T-helper 1 cell (primary cell): ENCODE measurements at places on chromosomes 2 and 18.

DNA sequence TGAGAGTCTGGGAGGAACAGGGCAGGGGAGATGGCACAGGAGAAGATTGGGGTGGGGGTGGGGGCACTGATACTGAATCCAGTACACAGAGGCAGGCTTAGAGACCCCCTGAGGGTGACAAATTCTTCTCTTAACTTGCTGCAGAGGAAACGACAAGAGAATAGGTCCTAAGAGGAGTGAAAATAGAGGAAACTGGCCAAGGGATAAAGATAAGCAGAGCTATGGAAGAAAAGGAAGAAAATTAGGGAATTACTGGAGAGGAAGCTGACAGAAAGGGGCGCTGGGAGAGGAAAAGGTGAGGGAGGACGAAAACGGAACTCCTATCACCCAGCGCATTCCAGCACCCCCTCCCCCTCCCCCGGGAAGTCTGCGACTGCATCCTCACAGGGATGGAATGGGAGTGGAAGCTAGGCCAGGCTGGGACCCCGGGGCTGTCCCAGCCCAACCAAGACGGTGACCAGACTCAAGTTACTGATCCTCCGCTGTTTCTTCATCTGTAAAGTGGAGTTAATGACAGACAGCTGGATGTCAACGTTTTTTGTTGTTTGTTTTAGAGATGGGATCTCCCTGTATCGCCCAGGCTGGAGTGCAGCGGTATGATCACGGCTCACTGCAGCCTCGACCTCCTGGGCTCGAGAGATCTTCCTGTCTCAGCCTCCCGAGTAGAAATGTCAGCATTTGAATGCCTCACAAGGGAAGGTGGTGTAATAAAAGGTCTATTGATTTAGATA lies 2.6 kb upstream of the EMX1 start:
- DNase-seq: no peak

DNA sequence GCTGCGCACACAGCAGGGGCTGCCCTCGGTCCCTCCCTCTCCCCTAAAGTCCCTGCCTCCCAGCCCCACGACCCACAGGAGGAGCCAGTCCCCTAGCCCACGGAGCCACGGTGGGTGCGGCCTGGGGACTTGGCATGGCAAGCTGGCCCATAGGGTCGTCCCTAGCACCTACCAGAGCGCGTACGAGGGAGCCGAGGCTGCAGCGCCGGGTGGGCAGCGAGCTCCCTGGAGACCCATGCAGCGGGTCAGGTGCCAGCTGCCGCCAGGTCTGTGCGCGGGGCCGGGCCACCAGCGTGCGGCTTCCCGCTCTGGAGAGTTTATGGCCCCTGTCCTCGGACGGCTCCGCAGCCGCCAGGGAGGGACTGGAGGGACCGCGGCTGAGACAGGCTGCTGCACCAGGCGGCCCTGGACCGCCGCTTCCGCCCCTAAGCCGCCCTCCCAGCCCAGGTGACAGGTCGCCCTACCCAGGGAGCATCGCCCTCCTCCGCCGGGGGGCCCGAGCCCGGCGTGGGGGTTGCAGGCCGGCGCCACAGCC lies 273.6 kb downstream of the CCDC74A start:
- no peak for DNase-seq

DNA sequence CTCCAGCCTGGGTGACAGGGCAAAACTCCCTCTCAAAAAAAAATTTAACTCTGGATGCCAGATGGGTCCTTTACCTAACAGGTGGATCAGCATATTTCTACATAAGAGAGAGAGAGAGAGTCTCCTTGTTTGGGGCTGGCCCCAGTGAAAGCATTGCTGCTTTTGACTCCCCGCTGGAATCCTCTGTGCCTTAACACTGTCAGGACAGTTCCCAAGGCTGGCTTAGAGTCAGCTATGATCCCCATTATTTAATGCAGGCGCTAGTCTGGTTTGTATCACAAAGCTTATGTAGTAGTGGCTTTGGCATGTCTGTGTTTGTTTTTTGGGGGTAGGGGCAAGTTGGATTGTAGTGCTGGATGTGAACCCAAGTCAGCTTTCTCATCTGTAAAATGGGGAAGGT lies 9.4 kb downstream of the INPP4A start:
- no peak for DNase-seq

GRCh38 chr2:163266772-163267171 lies 428.2 kb upstream of the KCNH7 start:
- DNase-seq: no peak

GRCh38 chr2:60312618-60313017 lies 240.8 kb downstream of the BCL11A start:
- DNase-seq: no peak

GRCh38 chr18:25364732-25365131 lies 12.8 kb upstream of the ZNF521 start:
- no peak for DNase-seq

- no peak for DNase-seq
Measured at GRCh38 chr2:207734264-207734635, 22.8 kb downstream of the CCNYL1 start.

- no peak for DNase-seq
Measured at GRCh38 chr2:200492656-200493055, 17.2 kb downstream of the KCTD18 start.

- no peak for DNase-seq
Measured at GRCh38 chr2:11342551-11343367, 1.7 kb downstream of the ROCK2 start.

DNA sequence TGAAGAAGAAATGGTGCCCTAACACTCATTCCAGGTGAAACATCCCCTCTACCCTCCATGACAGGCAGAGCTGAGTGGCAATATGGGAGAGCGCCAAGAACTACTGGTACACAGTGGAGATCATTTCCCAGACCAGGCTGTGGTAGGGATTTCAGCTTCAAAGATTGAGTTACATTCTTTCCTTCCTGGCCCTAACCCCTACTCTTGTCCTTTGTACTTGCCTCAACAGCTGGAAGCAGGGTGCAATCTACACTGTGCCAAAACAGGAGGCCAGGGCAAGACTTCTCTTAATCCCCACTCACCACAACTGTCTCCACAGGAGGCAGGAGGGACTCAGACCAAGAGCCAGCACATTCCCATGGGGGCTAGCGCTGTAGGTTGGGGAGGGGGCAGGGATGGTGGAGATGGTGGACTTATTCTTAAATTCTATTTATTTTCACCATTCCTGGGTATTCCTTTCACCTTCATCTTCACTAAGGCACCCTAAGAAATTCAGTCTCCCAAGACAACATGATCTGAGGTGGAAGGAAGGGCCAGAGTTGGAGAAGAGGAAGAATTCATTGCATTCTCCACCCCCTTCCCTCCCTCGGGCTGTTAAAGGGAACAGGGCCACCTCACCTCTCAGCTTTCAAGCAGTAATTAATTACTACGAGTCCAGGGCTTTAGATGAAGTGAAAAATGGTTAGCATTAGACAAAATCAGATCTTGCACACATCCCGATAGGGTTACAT lies 65.9 kb downstream of the AAK1 start:
- DNase-seq: no peak

DNA sequence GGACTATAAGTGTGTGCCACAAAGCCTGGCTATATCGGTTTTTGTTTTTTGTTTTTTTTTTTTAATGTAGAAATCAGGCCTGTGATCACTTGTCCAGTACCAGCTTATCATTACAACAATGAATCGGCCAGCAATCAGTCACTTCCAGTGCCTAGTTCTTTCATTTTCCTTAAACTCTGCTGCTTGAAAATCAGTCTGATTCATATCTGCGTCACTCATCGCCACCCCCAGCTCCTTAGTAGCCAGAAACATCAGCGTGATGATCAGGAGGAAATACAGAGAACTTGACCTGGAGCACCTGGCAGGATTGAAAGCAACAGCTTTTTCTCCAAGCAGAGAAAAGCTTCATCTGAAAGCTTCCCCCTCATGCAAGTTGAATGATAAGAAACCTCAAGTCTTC lies 75.4 kb downstream of the SPTBN1 start:
- DNase-seq: no peak

- DNase-seq: peak; percentile 54
Measured at GRCh38 chr2:46943881-46944798, 28.5 kb upstream of the MCFD2 start.

- no peak for DNase-seq
Measured at GRCh38 chr2:171509945-171510731, 12.1 kb upstream of the CYBRD1 start.

GRCh38 chr2:106165029-106165428 lies 29.1 kb downstream of the UXS1 start:
- no peak for DNase-seq

DNA sequence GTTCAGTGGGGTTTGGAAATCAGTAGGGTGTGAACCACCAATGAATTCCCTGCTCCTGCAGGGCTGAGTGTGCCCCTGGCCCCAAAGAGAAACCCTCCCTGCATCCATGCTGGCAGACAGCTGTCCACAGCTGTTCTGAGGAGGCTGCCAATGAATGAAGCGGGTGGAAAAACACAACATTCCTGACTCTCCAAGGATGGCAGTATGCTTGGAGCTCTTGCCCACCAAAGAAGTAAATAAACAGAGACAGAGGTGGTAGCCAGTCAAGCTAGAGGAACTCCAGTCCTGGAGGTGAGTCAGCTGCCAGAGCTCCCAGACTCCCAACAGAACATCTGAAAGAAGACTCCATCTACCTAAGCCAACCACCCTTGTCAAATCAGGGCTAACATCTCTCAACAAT lies 6.2 kb downstream of the ZBTB7C start:
- DNase-seq: no peak

DNA sequence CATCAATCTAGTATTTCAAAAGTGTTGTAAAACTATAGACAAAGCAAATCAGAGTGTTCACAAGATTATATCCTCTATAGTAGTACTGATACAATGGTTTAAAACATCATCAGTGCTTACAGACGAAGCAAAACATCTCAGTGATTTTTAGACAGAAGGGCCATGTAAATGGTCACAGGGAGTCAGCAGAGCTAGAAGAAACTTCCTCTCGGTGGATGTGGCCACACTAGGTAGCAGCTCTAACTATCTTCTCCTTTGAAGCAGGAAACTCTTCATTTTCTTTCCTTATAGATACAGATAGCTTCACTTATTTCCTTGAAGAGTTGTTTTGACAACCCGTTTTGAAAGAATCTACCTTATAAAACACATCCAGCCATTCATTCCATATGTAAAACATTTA lies 80.4 kb upstream of the CD226 start:
- DNase-seq: no peak

GRCh38 chr2:24435391-24436316 lies 55.4 kb upstream of the NCOA1 start:
- DNase-seq: no peak

- no peak for DNase-seq
Measured at GRCh38 chr18:41818381-41819355, 136.4 kb upstream of the PIK3C3 start.

- peak; percentile 4 for DNase-seq
Measured at GRCh38 chr2:240384711-240385450, 50.6 kb upstream of the GPC1 start.

DNA sequence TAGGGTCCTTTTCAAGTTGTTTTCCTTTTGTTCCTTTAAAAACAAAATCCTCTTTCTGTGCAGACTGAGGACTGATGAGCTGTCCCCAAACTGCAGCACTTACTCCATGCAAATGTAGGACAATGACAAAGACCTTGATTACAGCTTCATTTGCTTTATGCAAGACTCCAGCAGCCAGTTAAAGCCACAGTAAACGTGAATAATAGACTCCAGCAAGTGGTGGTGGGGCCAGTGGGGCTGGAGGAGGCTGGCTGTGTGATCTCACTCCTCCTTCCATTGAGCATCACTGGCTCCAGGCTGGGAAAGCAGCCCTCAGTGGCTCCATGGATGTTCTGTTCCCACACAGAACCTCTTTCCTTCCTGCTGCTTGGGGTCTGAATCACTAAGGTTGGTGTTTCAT lies 306.0 kb upstream of the CELF4 start:
- DNase-seq: no peak

DNA sequence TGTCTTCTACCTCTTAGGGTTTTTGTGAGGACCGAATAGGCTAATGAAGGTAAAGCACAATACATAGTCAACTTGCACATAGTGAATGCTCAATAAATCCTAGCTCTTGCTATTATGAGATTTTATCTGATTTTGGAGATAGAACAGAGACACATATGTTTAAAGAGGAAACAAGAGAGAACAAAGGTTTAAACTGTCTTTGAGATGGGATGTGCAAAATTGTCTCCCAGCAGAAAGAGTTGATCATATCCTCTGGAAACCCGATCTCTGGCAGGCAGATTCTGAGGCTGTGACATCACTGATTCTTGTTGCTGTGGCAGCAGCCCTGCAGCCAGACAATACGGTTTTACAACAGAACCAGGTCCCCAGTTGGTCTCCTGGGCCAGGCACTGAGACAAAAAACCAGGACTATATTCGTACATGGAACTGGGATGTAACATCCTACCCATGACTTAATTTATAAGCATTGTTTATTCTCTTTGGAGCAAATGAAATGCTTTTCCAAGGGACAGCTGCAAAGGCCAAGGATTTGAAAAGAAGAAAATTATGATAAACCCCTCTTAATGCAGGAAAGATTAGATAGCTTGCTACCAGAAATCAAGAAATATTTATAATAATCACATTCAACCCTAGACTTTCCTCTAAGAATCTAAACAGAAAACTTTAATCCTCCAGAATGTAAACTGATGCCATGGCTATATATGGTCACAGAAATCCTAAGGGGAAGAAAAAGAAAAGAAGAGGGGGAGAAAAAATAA lies 80.2 kb downstream of the SLC8A1 start:
- DNase-seq: no peak

GRCh38 chr2:95390881-95391321 lies 11.6 kb upstream of the FAHD2A start:
- no peak for DNase-seq

- no peak for DNase-seq
Measured at GRCh38 chr2:233013650-233014049, 594 bp upstream of the NGEF start.

DNA sequence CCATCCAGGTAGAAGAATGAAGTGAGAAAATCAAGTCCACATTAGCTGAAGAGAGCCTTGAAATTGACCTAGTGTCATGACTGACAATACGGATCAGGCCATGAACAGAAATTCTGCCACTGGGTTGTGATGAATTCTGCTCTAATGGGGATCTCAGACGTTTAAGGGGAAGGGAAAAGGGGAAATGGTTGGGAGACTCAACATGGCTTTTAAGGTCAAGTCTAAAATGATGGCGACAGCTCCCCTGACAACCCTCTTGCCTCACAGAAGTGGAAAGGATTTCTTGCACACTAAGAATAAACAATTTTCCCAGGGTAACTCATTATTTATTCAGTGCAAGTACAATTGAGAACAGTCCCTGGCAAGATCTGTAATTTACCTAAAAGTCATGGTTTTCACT lies 302.5 kb upstream of the ACVR2A start:
- DNase-seq: no peak

GRCh38 chr2:75587954-75588587 lies 27.3 kb upstream of the EVA1A start:
- no peak for DNase-seq

- DNase-seq: no peak
Measured at GRCh38 chr2:64225491-64225890, 81.3 kb upstream of the PELI1 start.

- DNase-seq: no peak
Measured at GRCh38 chr18:47283476-47283875, 32.0 kb upstream of the SKOR2 start.

DNA sequence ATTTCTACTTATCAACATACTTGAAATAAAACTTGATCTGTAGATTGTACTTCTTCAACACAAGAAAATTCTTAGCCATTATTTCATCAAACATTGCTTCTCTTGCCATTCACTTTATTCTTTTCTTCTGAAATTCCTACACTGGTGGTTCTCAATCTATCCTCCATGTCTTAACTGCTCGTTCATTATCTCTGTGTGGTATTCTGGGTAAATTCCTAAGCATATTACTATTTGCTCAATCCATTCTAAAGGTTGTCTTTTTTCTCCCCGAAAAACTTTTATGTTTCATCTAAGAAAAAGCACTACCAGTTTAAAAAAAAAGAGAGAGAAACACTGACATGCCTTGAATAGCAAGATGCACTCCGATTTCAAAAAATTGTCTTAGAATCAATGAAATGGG lies 18.0 kb downstream of the SP3 start:
- no peak for DNase-seq
